ENCODE measurements at places on chromosomes 16 and 17.

DNA sequence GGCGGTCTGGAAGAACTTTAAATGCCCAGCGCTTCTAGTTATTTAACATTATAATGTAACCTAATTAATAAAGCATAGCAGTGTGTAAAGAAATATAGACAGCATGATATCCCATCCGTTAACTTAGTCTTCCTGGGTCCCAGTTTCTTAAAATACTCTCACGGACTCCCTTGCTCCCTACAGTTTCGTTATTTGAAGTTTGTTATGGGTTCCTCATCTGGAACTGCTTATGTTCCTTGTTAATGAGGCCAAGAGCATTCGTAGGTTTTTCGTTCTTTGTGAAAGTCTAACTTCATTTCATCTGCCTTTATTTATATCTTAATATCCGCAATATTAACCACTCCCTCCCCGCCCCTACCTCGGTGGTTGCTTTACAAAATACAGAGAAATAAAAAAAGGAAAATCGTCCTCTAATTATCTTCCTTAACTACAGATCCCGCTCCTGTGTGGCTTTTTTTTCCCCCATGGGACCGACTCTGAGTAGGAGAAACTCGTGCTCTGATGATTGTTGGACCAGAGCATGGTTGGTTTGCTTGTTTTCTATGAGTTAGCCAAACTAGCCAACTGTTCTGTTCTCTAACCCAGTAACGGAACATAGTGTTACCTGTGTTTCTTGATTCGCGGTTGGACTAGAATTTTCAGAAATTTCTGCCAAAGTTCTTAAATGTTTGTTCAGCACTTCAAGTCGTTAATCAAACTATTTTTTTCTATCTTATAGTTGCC is 863 bp downstream of the ADPRM start:
- DNase-seq, result no peak

- DNase-seq, result no peak
Observed at GRCh38 chr17:6683730-6684459, 29.3 kb downstream of the SLC13A5 start.

- DNase-seq, result no peak
Observed at GRCh38 chr16:54407596-54407995, 121.0 kb upstream of the IRX3 start.

DNA sequence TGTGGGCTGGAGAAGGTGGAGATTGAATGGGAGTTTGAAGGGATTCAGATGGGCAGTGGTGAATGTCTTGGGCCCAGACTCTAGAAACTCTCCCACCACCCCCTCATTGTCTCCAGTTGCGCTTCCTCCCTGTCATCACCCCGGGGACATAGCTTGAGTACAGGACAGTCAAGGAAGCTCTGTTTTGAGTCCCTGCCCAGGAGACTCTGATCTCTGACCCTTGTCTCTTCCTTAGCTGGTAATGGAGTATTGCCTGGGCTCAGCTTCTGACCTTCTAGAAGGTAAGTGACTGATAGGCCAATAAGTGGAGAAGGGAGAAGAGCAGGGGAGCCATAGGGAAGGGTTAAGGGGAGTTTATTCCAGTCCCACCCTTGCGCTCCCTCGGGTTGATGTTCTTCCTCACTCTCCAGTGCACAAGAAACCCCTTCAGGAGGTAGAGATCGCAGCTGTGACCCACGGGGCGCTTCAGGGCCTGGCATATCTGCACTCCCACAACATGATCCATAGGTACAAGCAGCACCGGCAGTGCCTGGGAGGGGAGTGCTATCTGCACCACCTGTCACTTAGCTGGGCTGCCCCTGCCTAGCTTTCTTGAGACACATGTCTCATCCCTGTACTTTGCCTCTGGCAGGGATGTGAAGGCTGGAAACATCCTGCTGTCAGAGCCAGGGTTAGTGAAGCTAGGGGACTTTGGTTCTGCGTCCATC is 5.0 kb downstream of the TAOK2 start:
- no peak for DNase-seq

DNA sequence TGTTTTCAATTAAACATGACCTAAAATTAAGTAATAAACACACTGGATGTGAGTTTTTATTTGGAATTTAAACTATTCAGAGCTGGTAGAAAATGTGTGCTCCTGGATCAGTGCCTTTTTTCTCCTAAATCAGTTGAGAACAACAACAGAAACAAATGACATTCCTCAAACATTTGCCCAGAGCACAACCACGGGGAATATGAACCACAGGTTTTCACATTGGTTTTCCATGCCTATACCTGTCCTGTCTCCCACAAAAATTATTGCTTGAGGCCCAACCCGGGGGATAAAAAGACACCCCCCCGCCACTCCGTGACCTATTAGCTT is 6.8 kb downstream of the HSBP1 start:
- no peak for DNase-seq

DNA sequence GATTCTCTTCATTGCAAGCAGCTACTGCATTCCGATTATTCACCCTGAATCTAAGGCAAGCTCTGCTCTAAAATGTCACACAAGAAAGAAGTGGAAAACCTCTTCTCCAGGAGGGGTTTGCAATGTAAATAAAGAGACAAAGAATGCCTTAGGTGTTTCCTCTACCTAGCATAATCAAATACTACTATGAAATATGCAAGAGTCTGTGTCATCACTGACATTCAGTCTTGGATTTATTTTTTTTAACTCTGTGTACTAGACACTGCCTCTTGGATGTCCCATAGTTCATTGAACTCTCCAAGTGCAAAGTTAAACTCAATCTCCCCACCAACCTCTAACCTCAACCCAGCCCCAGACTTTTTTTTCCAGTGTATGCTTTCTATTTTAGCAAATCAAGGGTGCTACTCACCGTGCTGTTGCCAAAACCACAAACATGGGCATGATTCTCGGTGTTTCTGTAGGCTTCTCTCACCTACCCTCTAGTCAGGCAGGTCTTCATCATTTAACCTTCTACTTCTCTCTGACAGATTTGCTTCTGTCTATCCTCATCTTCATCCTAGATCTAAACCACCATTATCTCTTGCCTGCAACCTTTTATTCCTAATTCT is 329.1 kb downstream of the CDH13 start:
- DNase-seq, result no peak

Measured in NCI-H524 (cell line).